ENCODE measurements at places on chromosomes 4 and X.

GRCh38 chrX:40331762-40332161 is 234.0 kb upstream of the BCOR start:
- H3K27me3 ChIP-seq, result no peaks in the 10 kb centered on the region
- no peaks in the 10 kb centered on the region for H3K4me1 ChIP-seq
- H3K27ac ChIP-seq, result no peak overlapping the region
- H3K4me3 ChIP-seq, result no peak overlapping the region
- DNase-seq, result no peak
- H3K36me3 ChIP-seq, result no peaks in the 10 kb centered on the region

DNA sequence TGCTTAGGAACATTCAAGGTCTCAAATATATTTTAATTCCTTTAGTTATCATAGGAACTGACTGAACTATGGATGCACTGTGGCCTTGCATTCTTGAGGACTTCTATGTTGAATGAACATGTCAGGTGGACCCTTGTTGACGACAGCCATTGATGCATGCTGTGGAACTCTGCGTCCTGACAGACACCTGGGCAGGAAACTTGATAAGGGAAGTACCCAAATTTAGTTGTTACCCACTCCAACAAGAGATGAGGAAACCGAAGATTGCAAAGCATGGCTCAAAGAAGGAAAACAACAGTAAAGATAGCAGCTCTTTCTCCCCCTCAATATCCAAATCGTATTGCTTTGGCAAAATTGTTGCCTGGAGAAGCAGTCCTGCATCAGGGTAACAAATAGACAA is 540.0 kb upstream of the NR3C2 start:
- H3K4me3 ChIP-seq, result no peak overlapping the region
- DNase-seq, result no peak
- no peaks in the 10 kb centered on the region for H3K4me1 ChIP-seq
- H3K27me3 ChIP-seq, result no peaks in the 10 kb centered on the region

- H3K27me3 ChIP-seq, result no peaks in the 10 kb centered on the region
- DNase-seq, result no peak
- no peaks in the 10 kb centered on the region for H3K4me1 ChIP-seq
Measured at GRCh38 chr4:6116696-6117285, 83.6 kb downstream of the JAKMIP1 start.

DNA sequence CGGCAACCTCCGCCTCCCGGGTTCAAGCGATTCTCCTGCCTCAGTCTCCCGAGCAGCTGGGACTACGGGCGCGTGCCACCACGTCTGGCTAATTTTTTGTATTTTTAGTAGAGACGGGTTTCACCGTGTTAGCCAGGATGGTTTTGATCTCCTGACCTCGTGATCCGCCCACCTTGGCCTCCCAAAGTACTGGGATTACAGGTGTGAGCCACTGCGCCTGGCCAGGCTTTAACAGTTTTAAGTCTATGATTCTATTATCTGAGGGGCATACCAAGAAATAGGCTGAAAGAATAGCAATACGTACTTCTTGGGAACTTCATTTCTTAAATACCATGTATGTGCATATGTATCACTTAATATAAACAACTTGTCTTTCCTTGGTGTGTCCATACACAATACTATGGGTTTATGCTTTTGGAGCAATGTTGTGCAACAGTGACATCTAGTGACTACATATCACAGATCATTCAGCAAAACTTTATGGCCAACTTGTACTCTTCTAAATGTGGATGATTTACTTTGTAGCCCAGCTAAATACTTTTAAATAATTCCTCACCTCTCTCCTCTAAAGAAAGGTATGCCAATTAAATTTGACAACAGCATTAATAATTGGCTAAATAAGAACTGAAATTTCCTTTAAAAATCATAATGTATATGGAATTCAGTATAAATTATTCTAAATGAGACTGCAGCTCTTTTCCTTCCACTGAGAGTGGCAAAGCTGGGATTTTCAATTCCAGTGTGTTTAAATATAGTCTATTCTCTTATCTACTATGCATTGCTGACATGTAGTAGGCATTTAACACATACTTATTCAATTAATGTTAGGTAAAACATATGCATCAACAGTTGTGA is 10.4 kb downstream of the SLC9B1 start:
- no peaks in the 10 kb centered on the region for H3K36me3 ChIP-seq
- no peak overlapping the region for H3K27ac ChIP-seq
- H3K27me3 ChIP-seq, result no peaks in the 10 kb centered on the region
- H3K4me3 ChIP-seq, result no peak overlapping the region

DNA sequence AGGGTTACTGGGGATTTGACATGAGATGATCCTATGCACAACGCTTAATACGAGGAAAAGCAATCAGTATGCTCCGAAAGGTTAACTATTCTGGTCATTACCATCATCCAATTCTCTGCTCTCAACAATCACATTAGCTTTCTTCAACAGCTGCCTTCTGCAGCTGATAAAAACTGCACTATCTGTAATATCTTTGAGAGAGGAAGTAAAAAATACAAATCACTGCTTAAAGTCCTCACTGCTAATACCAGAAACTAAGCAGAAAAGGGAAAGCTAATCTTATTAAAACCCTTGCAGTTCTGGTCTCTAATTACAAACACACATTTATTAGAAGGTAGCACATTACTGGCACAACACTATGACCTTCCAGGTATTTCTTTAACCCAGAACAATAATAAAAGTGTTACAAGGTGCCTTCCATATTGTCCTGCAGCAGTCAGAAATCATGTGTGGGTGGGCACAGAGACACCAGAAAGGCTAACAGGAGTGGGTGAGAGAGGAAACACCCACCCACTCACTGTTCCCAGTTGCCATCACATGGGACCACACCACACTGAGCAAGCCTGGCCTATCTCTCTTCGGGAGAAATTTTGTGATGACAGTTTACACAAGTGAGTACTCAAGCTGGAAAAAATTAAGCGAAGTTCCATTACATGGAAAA is 71.0 kb downstream of the RELL1 start:
- no peak overlapping the region for H3K4me3 ChIP-seq
- H3K27ac ChIP-seq, result no peak overlapping the region
- no peaks in the 10 kb centered on the region for H3K4me1 ChIP-seq
- H3K27me3 ChIP-seq, result no peaks in the 10 kb centered on the region

DNA sequence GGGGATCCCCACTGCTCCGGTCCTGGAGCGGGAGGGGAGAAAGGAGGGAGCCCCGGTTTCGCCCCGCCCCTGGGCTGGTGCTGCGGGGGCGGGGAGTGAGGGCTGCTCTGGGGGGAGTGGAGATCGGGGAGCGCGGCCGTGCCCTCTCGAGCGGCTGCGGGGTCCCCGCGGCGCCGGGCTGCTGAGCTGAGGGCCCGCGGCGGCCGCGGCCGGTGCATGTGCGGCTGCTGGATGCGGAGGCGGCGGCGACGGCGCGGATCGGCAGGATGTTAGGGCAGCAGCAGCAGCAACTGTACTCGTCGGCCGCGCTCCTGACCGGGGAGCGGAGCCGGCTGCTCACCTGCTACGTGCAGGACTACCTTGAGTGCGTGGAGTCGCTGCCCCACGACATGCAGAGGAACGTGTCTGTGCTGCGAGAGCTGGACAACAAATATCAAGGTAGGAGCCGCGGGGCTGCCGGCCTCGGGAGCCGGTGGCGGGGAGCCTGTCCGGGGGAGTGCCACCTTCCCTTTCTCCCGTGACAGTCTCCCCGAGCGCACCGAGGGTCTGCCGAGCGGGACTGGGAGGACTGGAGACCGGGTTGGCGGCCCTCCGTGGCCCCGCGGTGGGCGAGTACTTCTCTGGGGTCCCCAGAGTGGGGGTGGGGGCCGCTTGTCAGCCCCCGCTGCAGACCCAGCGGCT is at the start of gene ING2:
Gene ING2 (plus strand): TSS at position 129 of the 681 bp plus-strand sequence. CDS start 138 bp downstream, at position 267.
- H3K27me3 ChIP-seq, result no peaks in the 10 kb centered on the region
- peak within 1 kb of the TSS; percentile 82 for H3K4me3 ChIP-seq
- peak; percentile 83 for DNase-seq
- H3K27ac ChIP-seq, result peak within 1 kb of the TSS; percentile 71

- no peaks in the 10 kb centered on the region for H3K27me3 ChIP-seq
- H3K4me1 ChIP-seq, result no peaks in the 10 kb centered on the region
- H3K36me3 ChIP-seq, result no peaks in the 10 kb centered on the region
- no peak overlapping the region for H3K4me3 ChIP-seq
- DNase-seq, result no peak
Measured at GRCh38 chrX:50888884-50889283, 21.7 kb upstream of the BMP15 start.

DNA sequence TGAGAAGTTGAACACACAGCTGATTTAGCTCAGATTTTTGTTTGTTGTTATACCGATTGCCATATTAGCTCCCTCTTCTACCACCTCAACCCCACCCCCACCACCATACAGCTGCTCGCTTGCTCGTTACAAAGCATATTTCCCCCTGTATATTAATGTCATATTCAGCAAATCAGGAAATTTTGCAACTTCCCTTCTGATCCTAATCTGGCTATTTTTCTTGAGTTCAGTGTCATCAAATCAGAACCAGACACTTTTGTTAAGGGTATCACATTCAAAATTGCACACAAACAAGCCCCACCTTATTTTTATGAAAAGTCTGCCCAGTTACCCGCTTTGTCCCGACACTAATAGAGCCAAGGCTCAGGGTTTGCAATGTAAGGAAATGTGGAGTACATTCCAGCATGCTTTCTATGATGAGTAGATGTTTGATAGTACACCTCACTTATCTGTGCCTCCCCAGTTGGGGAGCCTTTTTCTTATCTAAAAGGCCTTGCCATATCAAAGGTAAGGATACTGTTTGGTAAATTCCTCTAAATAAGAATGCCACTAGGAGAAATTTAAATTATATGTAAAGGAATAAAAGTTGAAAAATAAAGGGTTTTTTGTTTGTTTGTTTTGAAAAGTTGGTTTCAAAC is 212.2 kb downstream of the CBR4 start:
- no peak for DNase-seq
- H3K4me1 ChIP-seq, result no peaks in the 10 kb centered on the region
- H3K27ac ChIP-seq, result no peak overlapping the region
- H3K27me3 ChIP-seq, result no peaks in the 10 kb centered on the region
- no peak overlapping the region for H3K4me3 ChIP-seq

DNA sequence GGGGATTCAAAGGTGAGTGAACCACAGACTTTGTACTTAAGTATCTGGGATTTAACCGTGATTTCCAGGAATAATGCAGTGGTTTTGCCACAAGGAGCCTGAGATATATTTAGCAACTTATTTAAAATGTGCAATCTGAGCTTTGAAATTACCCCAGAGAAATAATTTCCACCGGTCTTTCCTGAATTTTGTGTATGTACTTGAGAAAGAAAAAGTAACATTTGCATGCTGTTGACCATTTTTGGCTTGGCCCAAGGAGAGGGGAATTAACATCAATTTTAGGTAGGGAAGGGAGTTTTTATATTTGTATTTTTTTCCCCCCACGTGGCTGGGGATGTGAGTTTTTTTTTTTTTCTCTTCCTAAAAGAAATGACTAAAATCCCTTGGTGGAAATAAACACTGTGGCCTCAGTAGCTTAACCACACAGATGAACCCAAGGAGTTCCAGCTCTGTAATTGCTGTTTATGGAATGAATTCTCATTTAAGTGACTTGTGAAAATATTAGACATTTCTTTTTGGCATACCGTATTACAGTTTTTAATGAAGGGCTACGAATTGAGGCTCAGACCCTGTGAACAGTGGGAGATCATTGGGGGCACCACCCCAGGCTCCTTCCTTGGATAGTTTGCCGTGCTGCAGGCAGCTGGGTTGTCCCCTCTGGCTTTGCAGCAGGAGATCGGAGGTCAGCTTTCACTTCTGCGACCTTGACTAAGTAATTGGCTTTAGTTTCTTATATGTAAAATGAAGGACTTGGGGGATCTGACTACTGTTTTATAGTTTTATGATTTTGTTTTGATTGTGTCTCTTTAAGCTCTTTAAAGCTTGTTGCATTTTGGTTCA is 116.1 kb downstream of the ARHGAP10 start:
- no peaks in the 10 kb centered on the region for H3K36me3 ChIP-seq
- H3K27ac ChIP-seq, result no peak overlapping the region
- H3K4me3 ChIP-seq, result no peak overlapping the region

GRCh38 chrX:56787734-56788152 is 58.7 kb downstream of the NBDY start:
- H3K27ac ChIP-seq, result no peak overlapping the region
- no peak for DNase-seq
- H3K27me3 ChIP-seq, result no peaks in the 10 kb centered on the region
- H3K36me3 ChIP-seq, result no peaks in the 10 kb centered on the region

DNA sequence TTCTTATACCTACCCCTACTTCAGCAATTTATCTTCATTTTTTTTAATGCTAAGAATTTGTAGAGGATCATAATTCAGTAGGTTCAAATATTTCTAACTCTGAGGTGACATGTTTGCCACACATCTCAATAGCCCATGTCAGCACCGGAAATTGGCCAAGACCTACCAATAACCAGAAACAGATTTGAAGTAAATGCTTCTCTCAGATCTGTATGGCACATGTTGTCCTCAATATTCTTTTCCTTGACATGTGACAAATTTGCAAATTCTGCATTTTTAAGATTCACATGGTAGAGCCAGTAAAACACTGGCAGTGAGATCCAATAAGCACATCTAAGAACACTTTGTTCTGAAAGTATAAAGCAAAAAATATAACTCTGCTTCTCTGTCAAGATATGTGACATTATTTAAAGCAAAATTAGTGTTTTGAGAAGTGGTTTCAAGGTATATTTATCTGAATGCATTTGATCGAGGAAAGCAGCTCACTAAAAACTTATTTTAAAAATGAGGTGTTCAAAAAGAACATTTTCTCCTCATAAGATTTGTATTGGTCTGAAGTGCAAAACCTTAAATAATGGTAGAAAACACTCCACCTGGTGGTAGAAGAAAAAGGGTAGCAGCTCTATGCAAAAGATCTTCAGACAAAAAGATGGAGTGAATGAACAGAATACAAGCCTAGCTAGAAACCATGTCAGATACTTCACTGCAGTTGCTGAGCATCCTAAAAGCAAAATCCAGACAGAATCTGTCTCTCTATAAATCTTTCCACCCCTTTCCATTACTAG is 513.8 kb upstream of the FAM241A start:
- H3K4me1 ChIP-seq, result no peaks in the 10 kb centered on the region
- H3K36me3 ChIP-seq, result no peaks in the 10 kb centered on the region
- H3K27me3 ChIP-seq, result no peaks in the 10 kb centered on the region
- no peak overlapping the region for H3K27ac ChIP-seq
- H3K4me3 ChIP-seq, result no peak overlapping the region

GRCh38 chrX:44937606-44938005 is 64.6 kb downstream of the KDM6A start:
- H3K4me3 ChIP-seq, result no peak overlapping the region
- no peaks in the 10 kb centered on the region for H3K36me3 ChIP-seq
- H3K4me1 ChIP-seq, result no peaks in the 10 kb centered on the region
- H3K27me3 ChIP-seq, result no peaks in the 10 kb centered on the region

- no peak for DNase-seq
- H3K36me3 ChIP-seq, result no peaks in the 10 kb centered on the region
- no peak overlapping the region for H3K4me3 ChIP-seq
- H3K4me1 ChIP-seq, result no peaks in the 10 kb centered on the region
Measured at GRCh38 chr4:173074501-173074946, 94.1 kb upstream of the GALNT7 start.

DNA sequence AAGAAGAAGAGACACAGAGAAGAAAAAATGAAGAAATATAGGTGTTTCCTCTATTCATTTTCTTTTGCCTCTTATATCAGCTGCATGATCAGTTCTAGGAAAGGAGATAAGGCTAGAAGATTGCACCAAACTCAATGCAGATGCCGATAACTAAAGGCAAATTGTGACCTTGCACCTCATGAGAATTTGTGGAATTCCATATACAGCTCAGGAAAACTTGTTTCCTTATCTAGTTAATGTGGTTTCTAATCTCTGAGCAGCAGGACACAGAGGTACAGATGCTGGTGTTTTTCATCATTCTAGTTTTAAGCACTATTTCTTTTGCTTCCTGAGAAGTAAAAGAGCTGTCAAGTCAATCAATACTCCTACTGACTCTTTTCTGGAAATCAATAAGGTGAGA is 104.6 kb upstream of the NWD2 start:
- H3K4me3 ChIP-seq, result no peak overlapping the region
- no peak for DNase-seq
- peaks cover 4% of the 10 kb centered on the region for H3K4me1 ChIP-seq

All from Karpas-422 (cell line).